ENCODE measurements at places on chromosomes 2 and 18.

DNA sequence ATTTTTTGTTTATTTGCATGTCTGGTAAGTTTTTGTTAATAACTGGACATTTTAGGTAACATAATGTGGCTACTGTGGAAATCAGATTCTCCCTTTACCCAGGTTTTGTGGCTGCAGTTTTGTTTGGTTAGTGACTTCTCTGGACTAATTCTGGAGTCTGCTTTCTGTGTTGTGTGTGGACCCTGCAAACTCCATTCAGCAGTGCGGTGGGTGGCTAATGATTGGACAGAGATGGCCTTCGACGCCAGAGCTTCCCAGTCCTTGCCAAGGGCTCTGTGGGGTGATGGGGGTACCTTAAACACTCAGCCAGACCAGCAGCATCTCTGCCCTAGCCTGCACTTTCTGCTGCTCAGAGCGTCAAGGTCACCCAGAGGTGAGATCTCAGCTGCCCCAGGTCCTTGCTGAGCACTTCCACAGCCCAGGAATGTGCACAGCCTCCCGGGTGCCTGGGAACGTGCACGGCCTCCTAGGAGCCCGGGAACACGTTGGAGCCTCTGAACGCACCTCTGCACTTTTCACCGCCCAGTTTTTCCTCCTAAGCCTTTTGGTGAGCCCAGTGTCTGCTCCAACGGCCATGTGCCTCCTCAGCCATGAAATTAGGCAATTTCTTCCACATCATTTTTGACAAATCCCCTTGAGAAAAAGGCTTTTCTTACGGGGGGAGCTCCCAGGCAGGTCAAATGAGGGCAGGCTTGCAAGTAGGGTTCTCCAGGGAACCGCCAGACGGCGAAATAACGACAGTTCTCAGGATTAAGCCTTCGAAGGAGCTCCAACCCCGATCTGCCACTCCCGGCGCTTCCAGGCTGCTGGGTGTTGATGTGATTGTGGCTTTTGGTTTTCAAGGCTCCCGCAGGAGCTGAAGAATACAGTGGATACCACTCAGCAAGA is 35.2 kb upstream of the KLF11 start:
- no peaks in the 10 kb centered on the region for H3K4me1 ChIP-seq
- no peak overlapping the region for H3K4me3 ChIP-seq
- DNase-seq, result no peak
- H3K27me3 ChIP-seq, result no peaks in the 10 kb centered on the region

- no peaks in the 10 kb centered on the region for H3K4me1 ChIP-seq
- H3K36me3 ChIP-seq, result no peaks in the 10 kb centered on the region
- no peak overlapping the region for H3K27ac ChIP-seq
- DNase-seq, result no peak
- no peak overlapping the region for H3K4me3 ChIP-seq
- no peaks in the 10 kb centered on the region for H3K27me3 ChIP-seq
Observed at GRCh38 chr2:120793682-120794403, 58.2 kb downstream of the GLI2 start.

DNA sequence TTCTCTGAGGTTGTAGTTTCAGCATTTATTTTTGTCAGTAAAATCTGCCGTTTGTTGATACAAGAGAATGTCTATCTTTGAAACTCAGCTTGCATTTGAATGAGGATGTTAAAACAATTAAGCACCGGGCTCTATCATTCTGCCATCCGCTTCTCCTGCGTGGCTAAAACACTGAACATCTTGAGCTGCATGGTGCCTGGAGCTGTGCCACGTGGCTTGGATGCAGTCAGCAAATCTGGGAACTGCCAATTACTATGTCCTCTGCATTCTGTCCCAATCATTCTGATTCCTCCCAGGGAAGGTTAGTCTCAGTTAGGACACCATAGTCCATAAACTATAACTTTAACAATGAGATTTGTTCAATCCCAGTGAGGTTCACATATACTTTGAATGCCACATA is 598.4 kb downstream of the FBXO15 start:
- H3K27ac ChIP-seq, result no peak overlapping the region
- H3K4me1 ChIP-seq, result no peaks in the 10 kb centered on the region
- DNase-seq, result no peak

DNA sequence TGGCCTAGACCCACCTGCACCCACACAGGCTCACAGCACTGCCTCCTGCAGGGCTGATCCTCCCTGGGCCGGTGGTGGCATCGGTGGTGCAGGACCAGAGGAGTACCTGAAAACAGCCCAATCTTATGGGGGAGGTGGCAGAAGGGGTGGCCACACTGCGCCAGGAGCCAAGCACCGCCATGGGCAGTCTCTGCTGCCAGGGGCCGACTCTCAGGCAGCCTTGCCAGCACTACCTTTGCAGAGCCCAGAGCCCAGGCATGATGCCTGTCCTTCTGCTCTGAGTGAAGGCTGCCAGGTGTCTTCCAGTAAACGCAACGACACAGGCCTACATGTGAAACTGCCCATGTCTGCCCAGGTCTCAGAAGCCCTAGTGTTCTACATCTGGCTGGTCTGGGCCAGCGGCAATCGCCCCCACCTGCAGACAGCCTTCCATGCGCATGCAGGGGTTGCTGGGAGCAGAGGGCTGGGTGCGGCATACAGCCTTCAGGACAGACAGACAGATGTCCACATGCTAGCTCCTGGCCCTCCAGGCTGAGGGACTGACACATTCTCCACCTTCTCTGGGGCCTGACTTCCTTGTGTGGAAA is 6.8 kb downstream of the HS6ST1 start:
- no peaks in the 10 kb centered on the region for H3K27me3 ChIP-seq
- H3K4me3 ChIP-seq, result no peak overlapping the region
- H3K27ac ChIP-seq, result no peak overlapping the region
- peaks cover 17% of the 10 kb centered on the region for H3K36me3 ChIP-seq
- DNase-seq, result no peak
- H3K4me1 ChIP-seq, result peaks cover 40% of the 10 kb centered on the region

- H3K27me3 ChIP-seq, result no peaks in the 10 kb centered on the region
- H3K4me3 ChIP-seq, result no peak overlapping the region
- no peak overlapping the region for H3K27ac ChIP-seq
- no peaks in the 10 kb centered on the region for H3K36me3 ChIP-seq
- no peak for DNase-seq
Observed at GRCh38 chr2:46200100-46200690, 97.0 kb upstream of the EPAS1 start.

- no peak overlapping the region for H3K27ac ChIP-seq
- H3K27me3 ChIP-seq, result peaks cover 2% of the 10 kb centered on the region
- H3K4me3 ChIP-seq, result no peak overlapping the region
- H3K4me1 ChIP-seq, result peaks cover 18% of the 10 kb centered on the region
- H3K36me3 ChIP-seq, result no peaks in the 10 kb centered on the region
Observed at GRCh38 chr2:218389333-218390150, 7.5 kb downstream of the SLC11A1 start.
